ENCODE measurements at places on chromosomes 4 and X.
A peak's percentile ranks its signal among the peaks of the same experiment; 100 is the strongest.

DNA sequence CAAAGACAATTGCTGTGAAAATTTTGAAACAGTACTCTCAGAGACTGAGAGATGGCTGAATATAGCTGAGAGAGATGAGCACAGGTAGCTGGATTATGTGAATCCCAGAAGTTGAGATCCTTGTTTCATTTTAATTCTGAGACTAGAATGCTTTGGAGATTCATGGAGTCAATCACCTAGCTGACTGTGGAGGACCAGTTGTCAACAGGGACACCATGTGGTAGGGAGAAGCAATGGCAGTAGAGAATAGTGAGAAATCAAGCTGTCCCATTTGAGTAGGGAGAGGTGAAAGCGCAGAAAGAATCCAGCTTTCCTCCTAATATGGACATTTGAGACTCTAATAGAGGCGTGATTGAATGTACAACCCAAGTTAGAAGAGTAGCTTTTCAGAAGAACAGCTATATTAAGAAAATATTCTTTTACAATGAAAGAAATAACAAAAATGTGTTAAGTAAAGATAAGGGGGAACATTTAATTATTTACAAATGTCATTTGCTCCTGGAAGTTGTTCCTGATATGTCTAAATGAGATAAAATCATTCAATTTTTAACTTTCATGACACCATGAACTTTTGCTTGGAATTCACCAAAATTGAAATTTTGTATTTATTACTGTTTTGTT is 30.3 kb upstream of the GLRB start:
- DNase-seq = peak; percentile 22

GRCh38 chr4:118743867-118744266 is 58.7 kb downstream of the METTL14 start:
- DNase-seq = no peak

DNA sequence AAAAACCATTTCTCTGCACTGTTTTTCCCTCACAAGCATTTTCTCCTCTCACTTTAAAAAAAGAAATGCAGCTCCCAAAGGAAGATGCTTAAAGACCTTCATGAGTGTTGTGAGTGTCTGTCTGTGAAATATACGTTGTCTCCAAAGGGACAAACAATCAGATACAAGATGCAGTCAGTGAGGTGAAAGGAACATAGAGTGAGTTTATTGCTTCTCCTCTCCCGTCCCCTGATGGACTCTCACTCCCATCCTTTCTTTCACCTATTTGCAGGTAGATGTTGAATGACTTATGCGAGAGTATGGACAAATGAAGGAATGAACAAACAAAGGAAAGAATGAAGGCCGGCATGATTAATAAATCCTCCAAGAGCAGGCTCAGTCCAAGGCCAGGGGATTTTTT is 561.2 kb upstream of the DIPK2B start:
- DNase-seq = no peak

GRCh38 chr4:176478076-176478475 is 158.3 kb downstream of the SPCS3 start:
- DNase-seq = no peak

DNA sequence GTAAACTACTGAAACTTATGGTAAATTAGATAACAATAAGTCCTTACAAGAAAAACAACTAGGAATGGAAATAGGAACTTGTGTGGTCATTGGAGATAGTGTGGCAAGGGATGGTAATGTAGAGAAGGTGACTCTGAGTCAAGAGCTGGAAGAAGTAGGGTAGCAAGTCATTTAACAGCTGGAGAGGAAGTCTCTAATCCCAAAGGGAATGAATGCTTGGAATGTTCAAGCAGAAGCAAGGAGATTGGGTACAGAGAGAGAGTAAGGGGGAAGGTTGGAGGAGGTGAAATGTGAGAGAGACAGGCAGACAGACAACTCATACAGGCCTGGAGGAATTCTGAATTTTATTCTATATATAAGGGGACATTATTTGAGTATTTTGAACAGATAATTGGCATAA is 260.6 kb upstream of the MAD2L1 start:
- no peak for DNase-seq

GRCh38 chr4:77084019-77084639 is 8.3 kb upstream of the CCNI start:
- no peak for DNase-seq

GRCh38 chr4:7906171-7906701 is 33.4 kb downstream of the AFAP1 start:
- DNase-seq = no peak

GRCh38 chr4:15066140-15066539 is 63.9 kb downstream of the CPEB2 start:
- no peak for DNase-seq

DNA sequence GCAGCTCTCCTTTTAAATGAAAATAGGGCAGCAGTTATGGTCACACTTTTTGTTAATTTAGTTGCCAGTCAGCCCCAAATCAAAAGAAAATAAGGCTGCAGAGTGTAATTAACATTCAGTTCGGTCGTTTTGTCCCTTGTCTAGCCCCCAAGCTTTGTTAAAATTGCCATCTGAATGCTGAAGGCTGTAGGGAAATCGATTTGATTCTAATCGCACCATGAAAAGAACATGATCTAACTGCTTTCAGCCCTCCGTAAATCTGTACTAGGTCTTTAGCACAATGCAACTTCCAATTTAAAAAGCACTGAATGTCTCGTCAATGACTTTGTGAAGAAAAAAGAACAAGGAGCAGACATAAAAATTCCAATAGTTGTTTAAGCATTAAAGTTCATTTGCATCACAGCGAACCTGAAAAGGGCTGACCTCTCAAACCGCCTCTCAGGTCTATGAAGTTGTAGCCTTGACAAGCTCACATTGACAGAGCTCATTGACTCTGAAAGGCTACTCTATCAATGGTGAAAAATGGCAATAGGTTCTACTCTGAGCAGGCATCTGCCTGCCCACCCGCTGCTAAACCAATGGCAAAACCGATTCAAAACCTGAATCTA is 48.9 kb downstream of the CHIC2 start:
- peak; percentile 58 for DNase-seq

DNA sequence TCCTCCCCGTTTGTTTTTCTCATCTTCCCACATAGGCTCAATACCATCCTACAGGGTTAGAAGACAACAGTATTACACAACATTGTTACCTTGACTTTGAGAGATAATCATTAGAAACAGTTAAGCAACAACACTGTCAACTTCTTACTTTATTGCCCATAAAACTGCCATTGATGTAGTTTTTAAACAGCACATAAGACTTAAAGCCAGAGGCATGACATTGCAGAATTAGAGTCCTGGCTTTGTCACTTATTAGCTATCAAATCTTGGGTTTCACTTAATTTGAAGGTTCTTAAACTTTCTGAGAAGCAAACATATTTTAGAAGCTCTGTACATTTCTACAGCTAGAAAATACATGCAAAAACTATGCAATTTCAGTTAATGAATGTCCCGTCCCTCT is 41.8 kb downstream of the EIF4E start:
- DNase-seq = no peak

GRCh38 chrX:9906919-9907318 is 60.2 kb upstream of the CLDN34 start:
- no peak for DNase-seq

DNA sequence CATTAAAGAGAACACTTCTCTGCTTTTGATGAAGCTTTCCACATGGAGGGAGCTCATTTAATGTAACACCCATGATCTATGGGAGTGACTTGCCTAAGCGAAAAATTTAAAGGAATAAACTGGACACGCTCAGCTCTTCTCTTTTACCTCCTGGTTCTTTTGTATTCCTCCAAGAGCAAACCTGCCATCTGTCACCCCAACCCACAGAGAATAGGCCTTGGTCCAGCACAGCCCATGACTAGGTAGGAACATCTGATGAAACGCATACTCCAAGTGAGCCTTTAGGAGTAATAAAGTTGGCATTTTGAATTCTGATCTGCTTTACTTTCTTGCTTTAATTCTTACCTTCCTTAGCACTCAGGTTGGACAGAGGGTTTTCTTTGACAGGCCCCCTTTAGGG is 389.0 kb downstream of the HNRNPD start:
- DNase-seq = no peak

- no peak for DNase-seq
These were observed 86.0 kb downstream of the PCYT1B start for GRCh38 chrX:24561121-24561520.

Measured in brain (organoid and tissue), 16 donors.